ENCODE measurements at places on chromosomes 11 and 22.
A peak's percentile ranks its signal among the peaks of the same experiment; 100 is the strongest.

DNA sequence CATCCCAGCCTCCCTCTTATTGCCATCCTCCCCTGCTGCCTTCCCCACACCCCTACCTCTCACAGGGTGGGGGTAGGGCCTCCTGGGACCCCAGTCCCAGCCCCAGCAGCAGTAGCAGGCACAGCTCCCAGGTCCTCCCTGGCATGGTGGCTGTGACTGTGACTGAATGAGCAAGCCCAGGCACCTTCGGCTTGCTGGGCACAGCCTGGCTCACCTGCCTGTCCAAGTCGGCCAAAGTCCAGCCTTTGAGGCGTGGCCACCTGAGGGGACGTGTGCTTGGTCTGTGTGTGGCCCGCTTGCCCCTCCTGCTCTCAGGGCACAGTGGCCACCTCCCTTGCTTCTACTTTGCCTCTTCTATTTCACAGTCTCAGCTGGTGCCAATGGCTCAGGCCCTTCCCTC is at the start of gene TREH:
Gene TREH, minus strand, starts transcription at position 168 of the 400 bp plus-strand sequence. Its CDS starts 23 bp downstream, at position 145.
- no peak for DNase-seq

DNA sequence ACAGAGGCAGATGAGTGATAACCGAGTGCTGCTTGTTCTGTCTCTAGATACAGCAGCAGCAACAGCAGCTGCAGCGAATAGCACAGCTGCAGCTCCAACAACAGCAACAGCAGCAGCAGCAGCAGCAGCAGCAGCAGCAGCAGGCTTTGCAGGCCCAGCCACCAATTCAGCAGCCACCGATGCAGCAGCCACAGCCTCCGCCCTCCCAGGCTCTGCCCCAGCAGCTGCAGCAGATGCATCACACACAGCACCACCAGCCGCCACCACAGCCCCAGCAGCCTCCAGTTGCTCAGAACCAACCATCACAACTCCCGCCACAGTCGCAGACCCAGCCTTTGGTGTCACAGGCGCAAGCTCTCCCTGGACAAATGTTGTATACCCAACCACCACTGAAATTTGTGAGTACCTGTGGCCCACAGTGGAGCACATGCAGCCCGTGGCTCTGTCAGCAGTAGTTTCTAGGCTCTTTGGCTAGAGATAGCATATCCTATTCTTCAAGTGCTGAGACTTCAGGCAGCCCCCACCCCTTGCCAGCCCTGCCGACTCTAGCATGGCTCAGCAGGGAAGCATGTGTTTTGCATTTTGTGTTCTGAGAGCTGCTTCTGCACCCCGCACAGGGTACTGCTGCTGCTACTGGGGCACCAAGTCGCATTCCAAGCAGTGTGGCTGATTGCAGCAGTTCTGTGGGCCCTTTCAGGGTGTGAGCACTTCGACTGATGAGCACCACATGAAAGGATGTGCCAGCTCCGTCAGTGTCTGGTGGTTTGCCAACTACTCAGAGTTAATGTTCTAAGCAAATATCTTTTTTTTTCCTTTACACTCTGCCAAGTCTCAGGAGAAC is 59.2 kb downstream of the MED15 start:
- DNase-seq: no peak

- peak; percentile 67 for DNase-seq
These were observed at the start of gene RASGRP2 for GRCh38 chr11:64743591-64744543. Gene RASGRP2, minus strand, starts transcription at chr11:64744142. Its CDS starts 1,276 bp downstream, at chr11:64742866.

DNA sequence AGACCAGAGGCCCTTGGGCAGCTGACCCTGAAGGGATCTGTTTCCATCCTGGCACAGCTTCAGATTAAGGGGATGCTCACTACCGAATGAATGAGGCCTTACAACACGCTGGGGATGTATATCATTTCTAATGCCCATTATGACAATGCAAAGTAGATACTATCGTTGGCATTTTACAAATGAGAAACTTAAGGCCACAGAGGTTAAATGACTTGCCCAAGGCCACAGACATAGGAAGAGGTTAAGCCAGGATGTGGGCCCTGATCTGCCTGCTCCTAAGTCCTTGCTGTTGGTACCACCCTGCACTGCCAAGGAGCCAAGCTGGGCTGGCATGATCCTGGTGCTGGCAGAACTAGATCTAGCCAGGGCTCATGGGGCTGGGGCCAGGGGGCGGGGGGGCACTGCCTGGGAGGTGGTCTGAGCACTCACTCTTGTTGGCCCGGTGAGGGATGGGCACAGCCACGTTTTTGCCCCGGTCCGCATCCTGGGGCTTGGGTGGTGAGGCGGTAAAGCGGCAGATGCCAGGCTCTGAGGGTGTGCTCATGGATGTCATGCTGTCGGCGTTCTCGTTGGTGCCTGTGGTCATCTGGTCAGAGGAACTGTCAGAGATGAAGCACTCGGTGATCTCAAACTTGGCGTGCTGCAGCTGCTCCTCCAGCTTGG is 102.8 kb downstream of the CEP164 start:
- DNase-seq: no peak

GRCh38 chr11:72681226-72682153 is 7.3 kb upstream of the PDE2A start:
- no peak for DNase-seq

DNA sequence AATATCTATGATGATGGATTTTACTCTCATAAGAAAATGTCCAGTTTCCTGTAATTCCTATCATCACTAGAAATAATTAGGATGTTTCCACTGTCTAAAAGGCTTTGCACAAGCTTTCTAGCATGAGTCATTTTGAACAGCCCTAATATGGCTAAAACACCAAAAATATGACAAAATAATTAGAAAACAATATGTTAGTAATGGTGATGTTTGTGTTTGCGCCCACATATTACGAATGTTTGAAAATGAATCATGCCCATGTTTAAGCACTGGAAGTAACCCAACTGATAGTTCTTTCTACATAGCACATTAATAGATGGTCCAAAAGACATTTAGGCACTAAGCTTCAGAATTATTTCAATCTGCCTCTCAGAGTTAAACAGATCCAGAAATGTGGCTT is 96.0 kb downstream of the TRPC6 start:
- DNase-seq: no peak

- DNase-seq: no peak
These were observed 10.6 kb upstream of the XBP1 start for GRCh38 chr22:28810821-28811491.

GRCh38 chr11:64372802-64373597 is 14.0 kb downstream of the RPS6KA4 start:
- DNase-seq: no peak

GRCh38 chr11:22347857-22348487 is 9.8 kb downstream of the SLC17A6 start:
- DNase-seq: no peak

- no peak for DNase-seq
These were observed 15.2 kb downstream of the SCARF2 start for GRCh38 chr22:20422271-20423007.

- peak; percentile 86 for DNase-seq
These were observed 16.4 kb upstream of the UPK3A start for GRCh38 chr22:45268167-45268957.

DNA sequence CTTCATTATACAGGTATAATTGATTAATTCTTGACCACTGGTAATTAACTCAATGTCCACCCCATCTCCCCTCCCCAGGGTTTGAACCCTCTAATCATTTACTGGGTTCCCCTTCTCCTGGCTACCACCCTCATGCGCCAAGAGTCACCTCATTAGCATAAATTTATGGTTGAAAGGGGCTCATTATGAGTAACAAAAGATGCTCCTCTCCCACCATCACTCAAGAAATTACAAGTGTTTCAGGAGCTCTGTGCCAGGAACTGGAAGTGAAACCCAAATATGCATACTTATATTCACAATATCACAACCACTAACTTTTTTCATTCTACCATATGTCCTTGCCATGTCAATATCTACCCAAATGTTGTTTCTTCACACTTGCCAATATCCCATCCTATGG is 7.8 kb upstream of the STIP1 start:
- no peak for DNase-seq

DNA sequence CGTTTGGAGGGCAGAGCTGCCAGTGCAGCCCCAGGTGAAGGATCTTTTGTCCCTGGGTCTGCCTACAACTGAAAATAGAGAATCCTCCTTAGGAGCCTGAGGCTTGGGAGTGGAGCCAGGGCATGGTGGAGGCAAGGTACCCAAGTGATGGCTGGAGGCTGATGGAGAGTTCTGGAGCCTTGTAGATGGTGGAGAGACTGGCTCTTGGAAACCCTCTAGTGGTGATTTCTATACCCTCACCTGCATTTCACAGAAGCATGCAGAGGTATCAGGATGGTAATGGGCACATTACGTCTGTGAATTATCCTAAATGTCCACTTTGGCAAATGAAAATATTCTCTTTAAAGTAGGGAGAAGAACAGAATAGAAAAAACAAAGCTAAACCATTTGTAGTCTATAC is 44.4 kb downstream of the INSC start:
- DNase-seq: no peak

GRCh38 chr11:131404010-131404409 is 33.6 kb downstream of the NTM start:
- no peak for DNase-seq

- no peak for DNase-seq
These were observed 109.7 kb downstream of the GALNT18 start for GRCh38 chr11:11512090-11512489.

GRCh38 chr11:34475656-34476055 is 36.9 kb downstream of the CAT start:
- DNase-seq: no peak

GRCh38 chr22:43567691-43568324 is 156.0 kb downstream of the MPPED1 start:
- no peak for DNase-seq

DNA sequence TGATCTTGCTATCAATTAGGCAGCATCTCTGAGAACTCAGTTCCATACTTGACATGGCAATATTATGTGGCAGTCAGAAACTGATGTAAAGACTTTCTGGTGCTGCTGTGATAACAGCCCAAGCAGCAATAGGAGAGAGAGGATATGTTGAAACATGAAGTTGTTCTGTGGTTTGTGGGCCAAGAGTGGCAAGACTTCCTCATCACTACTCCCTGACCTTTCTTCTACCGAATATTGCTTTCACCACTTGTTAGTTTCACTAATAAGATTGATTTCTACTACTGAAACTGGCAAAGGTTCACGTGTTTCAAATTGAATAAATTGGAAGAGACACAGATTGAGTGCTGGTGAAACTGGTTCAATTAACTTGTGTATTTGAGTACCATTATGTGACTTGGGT is 852.6 kb upstream of the RAG2 start:
- DNase-seq: no peak

DNA sequence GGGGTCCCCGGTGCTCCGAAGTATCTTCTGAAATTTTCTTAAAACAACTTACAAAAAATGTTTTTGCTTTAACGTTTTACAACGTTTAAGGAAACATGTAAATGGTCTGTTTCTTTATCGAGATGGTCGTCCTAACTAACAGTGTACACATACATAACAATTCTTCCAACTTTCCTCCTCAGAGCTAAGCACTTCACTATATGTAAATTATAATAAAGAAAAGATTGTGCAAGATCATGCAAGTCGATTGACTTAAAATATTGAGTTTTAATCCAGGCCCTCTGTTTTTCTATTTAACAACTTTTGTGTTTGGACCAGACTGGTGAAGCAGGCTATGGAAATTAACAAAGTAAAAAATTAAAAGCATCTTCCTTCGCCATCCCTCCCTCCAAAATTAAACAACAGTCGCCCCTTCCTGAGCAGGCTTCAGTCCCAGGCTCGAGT is 4.9 kb downstream of the ALX4 start:
- no peak for DNase-seq
